ENCODE measurements at places on chromosomes 6 and 20. TPM values are rescaled to one million over a fixed set of nuclear protein-coding genes. Genes with fewer than 3 reads are reported as not detected.
A peak's percentile ranks its signal among the peaks of the same experiment; 100 is the strongest.

DNA sequence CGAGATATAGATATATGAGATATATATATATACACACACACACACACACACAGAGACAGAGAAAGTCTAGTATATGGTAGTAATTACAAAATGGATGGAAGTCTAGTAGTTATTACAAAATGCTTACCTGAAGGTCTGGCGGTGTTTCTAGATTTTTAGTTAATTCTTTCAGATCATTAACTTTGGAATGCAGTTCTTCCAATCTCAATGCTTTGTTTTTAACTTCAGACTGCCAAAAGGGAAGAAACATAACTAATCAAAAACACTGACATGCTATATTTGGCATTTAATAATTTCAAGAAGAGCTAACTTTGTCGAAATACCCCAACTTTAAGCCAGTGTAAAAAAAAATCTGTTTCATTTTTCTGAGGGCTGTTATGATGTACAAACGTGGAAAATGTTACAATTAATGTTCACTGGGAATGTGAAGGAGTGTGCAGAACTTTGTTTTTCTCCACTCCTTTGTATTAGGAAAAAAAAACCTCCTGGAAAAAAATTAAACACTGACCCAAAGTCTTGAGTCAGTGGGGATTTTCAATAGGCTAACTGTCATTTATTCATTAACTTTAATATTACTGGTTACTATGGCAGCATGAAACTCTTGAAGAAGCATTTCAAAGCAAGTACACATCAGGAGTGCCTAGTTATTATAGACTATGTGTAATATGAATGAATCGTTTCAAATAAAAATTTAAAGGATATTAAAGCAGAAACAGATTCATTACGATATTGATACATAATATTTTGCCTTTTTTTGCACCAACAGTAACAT lies 232.9 kb downstream of the SYNE1 start:
- DNase-seq, result no peak

DNA sequence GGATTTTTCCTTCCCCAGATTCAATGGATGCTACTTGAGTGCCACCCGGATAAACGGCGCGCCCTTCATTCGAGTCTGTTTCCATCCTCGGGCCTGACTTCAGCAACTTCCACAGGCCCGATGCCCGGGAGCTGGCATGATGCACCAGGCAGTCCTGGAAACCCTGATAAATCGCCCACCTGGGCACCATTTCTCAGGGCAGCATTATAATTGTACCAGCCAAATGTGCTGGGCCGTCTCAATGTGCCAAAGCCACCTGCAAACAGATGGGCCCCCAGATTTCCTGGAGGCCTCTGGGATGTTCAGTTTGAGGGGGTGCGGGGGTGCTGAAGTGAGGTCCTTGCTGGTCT lies 65.8 kb downstream of the NOL4L start:
- no peak for DNase-seq

Gene SLC4A11
- total RNA-seq, result 3.9 TPM

DNA sequence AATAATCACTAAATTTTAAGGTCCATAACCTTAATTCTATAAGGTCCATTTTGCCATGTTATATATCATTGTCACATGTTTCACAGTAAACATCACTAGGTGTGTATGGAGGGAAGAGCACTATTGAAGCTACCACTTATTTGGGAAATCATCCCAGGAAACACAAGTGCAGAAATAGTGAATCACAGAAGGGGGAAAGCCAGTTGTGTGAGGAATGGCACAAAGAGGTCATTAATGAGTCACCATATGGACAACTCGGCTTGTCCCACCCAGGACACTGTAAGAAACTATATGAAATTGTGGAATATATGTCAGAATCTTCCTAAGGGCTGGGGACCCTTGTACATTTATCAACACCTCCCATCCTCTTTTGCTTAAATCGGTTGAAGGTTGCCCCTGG lies 13.7 kb downstream of the BTN3A1 start:
- DNase-seq, result no peak

DNA sequence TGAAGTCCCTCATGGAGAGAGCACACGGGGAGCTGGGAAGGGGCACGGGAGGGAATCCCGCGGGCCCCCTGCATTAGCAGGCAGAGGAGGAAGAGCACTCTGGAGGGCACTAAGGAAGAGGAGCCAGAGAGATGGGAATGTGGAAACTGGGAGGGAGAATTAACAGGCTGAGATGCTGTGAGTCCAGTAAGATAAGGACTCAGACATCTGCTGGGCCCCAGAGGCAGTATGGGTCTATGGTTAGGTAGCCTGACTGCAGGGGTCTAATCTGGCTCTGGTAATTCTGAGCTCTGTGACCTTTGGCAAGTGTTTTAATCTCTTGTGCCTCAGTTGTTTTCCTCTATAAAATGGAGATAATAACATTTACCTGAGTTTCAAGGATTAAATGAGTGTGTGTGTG lies 15.7 kb upstream of the SRSF3 start:
- no peak for DNase-seq

GRCh38 chr6:91569071-91569470 lies 982.2 kb upstream of the MAP3K7 start:
- DNase-seq, result peak; percentile 62

GRCh38 chr6:33740204-33740608 lies 6.5 kb downstream of the IP6K3 start:
- DNase-seq, result no peak

DNA sequence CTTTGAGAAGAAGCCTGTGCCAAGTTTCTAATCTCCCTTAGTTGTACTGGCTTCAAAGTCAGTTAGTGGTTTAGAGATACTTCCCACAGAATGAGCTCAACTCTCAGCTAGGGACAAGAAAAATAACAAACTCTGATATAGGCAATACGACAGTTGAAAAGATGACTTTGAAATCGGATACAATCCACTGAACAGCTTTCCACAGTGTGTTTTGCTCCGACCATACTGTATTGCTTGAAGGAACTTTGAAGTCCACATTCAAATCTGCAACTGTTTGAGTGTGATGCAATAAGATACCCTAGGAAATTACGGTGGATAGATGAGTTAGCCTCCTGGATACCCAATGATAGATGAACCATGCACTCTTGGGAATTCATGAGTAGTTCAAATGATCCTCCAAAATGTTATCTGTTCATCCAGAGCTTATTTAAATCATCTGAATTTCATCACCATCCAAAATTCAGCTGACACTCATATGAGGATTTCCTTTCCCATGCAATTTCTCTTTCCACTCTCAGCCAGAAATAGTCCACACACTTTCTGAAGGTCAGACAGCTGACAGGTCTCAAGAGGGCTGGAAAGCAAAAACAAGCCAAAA lies 443.8 kb downstream of the HAO1 start:
- DNase-seq, result peak; percentile 86

Gene CDK19
- total RNA-seq, result 20.4 TPM

Data from astrocyte (in vitro differentiated cells and primary cell).